ENCODE measurements at places on chromosomes 1 and 21. TPM values are rescaled to one million over a fixed set of nuclear protein-coding genes. Genes with fewer than 3 reads are reported as not detected.

The FAM72A gene
- total RNA-seq: 11.4 TPM

The RAD54L gene
- 19.9 TPM for total RNA-seq

DNA sequence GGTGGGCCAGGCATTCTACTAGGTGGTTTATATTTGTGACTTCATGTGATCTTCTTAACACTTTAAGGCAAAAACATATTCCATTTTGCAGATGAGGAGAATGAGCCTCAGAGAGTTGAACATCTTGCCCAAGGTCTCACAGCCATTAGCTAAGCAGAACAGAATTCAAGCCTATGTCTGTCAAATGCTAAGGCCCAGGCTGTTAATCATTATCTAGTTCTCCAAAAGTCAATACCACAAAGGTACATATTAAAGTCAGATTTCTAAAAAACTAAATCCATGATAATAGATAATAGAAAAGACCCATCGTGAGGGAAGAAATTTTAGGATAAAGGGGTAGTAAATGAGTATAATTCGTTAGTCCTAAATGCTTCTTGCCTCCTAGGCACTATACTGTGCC is 234.3 kb downstream of the KCNH1 start:
- no peak for DNase-seq

The LSS gene
- 25.3 TPM for total RNA-seq

The SMPDL3B gene
- 0.86 TPM for total RNA-seq

DNA sequence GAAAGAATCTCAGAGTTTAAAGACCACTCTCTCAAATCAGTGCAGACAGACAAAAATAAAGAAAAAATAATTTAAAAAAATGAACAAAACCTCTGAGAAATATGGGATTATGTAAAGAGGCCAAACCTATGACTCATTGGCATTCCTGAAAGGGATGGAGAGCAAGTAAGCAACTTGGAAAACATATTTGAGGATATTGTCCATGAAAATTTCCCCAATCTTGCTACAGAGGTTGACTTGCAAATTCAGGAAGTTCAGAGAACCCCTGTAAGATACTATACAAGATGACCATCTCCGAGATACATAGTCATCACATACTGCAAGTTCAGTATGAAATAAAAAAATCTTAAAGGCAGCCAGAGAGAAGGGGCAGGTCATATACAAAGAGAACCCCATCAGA is 43.7 kb upstream of the IVNS1ABP start:
- DNase-seq: no peak

DNA sequence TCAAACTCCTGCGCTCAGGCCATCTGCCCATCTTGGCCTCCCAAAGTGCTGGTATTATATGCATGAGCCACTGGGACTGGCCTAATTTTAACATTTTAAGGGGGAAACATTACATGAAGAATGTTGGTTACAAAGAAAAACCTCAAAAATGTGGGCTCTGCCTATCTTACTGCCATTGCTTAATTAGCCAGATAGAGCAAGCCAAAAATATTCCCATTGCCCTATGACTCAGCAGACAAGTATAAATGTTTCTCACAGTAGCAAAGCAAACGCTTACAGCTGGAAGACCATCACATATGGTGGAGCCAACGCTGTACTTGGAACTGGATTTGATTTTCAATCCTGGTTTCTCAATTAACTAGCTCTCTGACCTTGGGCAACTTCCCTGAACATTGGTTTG is 502.0 kb downstream of the SMYD3 start:
- DNase-seq: peak; percentile 87

DNA sequence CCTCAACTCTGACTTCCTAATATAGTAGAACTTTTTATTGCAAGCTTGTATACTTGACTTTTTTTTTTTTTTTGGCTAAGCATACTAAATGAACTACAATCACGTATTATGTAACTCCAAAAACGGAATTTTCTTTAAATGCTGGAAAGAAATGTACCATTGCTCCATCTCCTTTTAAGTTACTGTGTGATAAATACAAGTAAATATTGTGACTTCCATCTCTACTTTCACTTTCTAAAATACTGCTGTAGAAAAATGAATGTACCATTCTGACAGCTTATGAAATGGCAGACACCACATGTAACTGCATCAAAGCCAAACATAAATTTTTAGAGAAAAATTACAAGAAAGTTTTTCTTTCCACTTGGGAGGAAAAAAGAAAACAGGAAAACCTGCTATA is 54.7 kb downstream of the ASH1L start:
- no peak for DNase-seq
